GM12865 (cell line): ENCODE measurements at places on chromosomes 11 and 22.

GRCh38 chr11:127066401-127067090 is 66.0 kb upstream of the KIRREL3 start:
- no peak for DNase-seq

GRCh38 chr11:73376160-73376802 is at the start of gene RELT:
Gene RELT, plus strand, starts transcription at chr11:73376399. Its CDS starts 12,738 bp downstream, at chr11:73389137.
- peak; percentile 96 for DNase-seq

DNA sequence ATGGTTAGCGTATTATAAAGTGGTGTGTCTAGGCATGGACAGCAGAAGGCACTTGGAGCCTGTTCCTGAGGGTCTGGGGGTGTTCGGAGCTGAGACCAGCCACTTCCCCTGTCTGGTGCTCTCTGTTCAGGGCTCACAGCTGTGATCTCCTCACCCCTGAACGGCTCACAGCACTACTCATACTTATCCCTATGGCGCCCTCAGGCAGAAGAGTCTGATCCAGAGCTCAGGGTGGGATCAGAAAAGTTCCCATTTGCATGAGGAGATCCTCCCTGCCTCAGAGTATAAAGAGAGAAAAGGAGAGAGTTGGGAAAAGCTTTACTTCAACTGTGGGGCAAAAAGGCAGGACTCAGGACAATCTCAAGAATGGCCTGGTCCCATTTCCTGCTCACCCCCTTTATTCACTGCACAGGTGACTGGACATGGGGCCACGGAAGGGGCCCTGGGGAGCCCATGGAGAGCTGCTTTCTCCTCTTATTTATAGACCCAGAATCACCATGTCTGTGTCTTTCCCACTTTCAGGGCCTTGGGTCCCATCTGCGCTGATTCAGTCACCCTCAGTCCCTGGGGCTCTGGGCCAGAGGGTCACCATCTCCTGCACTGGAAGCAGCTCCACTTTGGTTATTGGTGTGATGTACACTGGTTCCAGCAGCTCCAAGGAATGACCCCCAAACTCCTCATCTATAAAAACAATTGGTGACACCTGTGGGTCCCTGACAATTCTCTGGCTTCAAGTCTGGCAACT is 97.0 kb upstream of the TOP3B start:
- no peak for DNase-seq

- DNase-seq, result no peak
Observed at GRCh38 chr11:30583476-30584280, 2.5 kb downstream of the MPPED2 start.

DNA sequence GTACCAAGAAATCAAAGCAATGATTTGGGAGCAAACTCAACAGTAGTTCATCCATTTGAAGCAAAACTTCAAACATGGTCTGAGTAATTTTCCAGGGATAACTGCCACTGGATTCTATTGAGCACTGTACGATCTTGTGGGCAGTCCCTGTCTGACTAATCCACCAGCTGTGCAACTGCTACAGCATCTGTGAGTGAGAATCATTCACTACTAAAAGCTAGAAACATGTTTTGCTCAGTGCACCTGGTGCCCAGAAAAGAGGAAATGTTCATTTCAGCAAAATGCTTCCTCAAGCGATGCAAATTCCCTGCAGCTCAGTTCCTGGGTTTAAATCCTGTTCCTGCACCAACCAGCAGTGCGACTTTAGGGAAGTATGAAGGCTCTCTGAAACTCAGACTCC is 1077.9 kb downstream of the DLG2 start:
- DNase-seq, result peak; percentile 33
